ENCODE measurements at places on chromosomes 5 and 9. TPM values are rescaled to one million over a fixed set of nuclear protein-coding genes. Genes with fewer than 3 reads are reported as not detected.

The PITX1 gene
- total RNA-seq, result 0.55 TPM

The PTGDS gene
- 159 TPM for total RNA-seq

The WNT8A gene
- total RNA-seq, result not detected

The MBLAC2 gene
- 4.6 TPM for total RNA-seq

The ELOVL7 gene
- 4.5 TPM for total RNA-seq

The CD14 gene
- total RNA-seq, result 57.9 TPM

The SVEP1 gene
- 38.9 TPM for total RNA-seq

The HACD4 gene
- 15.2 TPM for total RNA-seq

The ERCC6L2 gene
- 37.4 TPM for total RNA-seq

The RGS7BP gene
- total RNA-seq, result 2.6 TPM

The PCDHAC2 gene
- 13.8 TPM for total RNA-seq

The CAVIN4 gene
- total RNA-seq, result 0.64 TPM

The IQGAP2 gene
- total RNA-seq, result 33.6 TPM

The PHPT1 gene
- 124 TPM for total RNA-seq

The IL3 gene
- not detected for total RNA-seq

The GRXCR2 gene
- total RNA-seq, result not detected

The FBP2 gene
- not detected for total RNA-seq

The RNF208 gene
- 1.7 TPM for total RNA-seq

The REEP2 gene
- 1.1 TPM for total RNA-seq

The CCNJL gene
- total RNA-seq, result 9.1 TPM

The PIP5K1B gene
- 28.2 TPM for total RNA-seq

The HTR1A gene
- 0.20 TPM for total RNA-seq

The SOWAHA gene
- 0.14 TPM for total RNA-seq

The PCDHGC4 gene
- 8.7 TPM for total RNA-seq

The INSL4 gene
- not detected for total RNA-seq

The HMCN2 gene
- 4.7 TPM for total RNA-seq

The SH3RF2 gene
- 14.3 TPM for total RNA-seq

The ITGA2 gene
- total RNA-seq, result 36.1 TPM

The PDZD2 gene
- total RNA-seq, result 56.3 TPM

The CAMK4 gene
- total RNA-seq, result 1.0 TPM

The PCDHB16 gene
- total RNA-seq, result 3.6 TPM

The ADAMTS2 gene
- total RNA-seq, result 30.1 TPM

The ALAD gene
- total RNA-seq, result 30.5 TPM

The NOP16 gene
- 5.0 TPM for total RNA-seq

The OBP2B gene
- total RNA-seq, result not detected

The ZBTB43 gene
- 23.3 TPM for total RNA-seq

The F2RL1 gene
- 5.5 TPM for total RNA-seq

The UNC5A gene
- total RNA-seq, result 0.14 TPM

The EMB gene
- 25.1 TPM for total RNA-seq

The C9orf43 gene
- total RNA-seq, result 0.74 TPM

The WDR38 gene
- total RNA-seq, result 11.4 TPM

The NSD1 gene
- 81.7 TPM for total RNA-seq

The RFESD gene
- total RNA-seq, result 3.8 TPM

The ANKDD1B gene
- total RNA-seq, result 9.4 TPM

The CMBL gene
- total RNA-seq, result 15.9 TPM

The TMOD1 gene
- 2.4 TPM for total RNA-seq

The TSPAN17 gene
- 37.4 TPM for total RNA-seq

The SLC6A7 gene
- not detected for total RNA-seq

The IL11RA gene
- 14.5 TPM for total RNA-seq

The NSUN2 gene
- 52.7 TPM for total RNA-seq

The TRAF1 gene
- total RNA-seq, result 5.8 TPM

The SAPCD2 gene
- total RNA-seq, result 1.7 TPM

The SLC31A1 gene
- total RNA-seq, result 39.3 TPM

The DMRTA1 gene
- 4.2 TPM for total RNA-seq

The SARDH gene
- total RNA-seq, result 7.3 TPM

The SV2C gene
- 0.40 TPM for total RNA-seq

The PCDHGB3 gene
- total RNA-seq, result 7.9 TPM

The PDLIM4 gene
- 7.3 TPM for total RNA-seq
